Effector memory CD8-positive, alpha-beta T cell (primary cell): ENCODE measurements at places on chromosomes 12 and 14.

DNA sequence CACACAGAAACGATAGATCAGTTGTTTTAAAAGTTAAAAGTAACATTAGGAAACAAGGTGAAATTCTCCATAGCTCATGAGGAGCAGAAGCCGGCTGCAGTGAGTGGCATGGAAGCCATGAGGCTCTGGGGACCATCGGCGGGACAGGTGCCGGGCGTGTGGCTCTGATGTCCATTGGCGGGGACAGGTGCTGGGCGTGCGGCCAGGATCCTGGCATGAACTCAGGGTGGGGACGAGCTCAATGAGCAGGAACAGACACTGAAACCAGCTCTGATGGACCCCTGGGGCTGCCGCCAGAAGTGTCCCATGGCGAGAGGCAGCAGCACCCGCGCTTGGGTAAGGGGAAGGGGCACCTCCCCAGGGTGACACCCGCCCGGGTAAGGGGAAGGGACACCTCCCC, 75.1 kb downstream of the NOC4L start:
- DNase-seq = no peak

DNA sequence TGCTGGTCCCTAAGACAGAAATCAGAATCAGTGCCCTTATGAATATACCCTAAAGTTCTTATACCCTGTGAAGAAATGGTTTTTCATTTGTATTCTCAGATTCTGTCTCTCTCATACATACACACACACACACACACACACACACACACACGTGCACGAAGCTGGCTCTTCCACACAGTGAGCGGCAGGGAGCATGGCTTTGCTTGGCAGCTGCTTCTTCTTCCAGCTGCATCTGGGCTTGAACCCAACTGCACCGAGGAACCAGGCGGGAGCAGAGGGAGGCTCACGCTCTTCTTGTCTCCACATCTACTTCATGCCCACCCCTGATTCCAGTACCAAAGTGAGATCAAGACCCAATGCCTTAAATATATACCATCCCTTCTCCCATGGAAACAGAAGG, 19.4 kb downstream of the GRIN2B start:
- no peak for DNase-seq

GRCh38 chr14:34300882-34301734, 160.9 kb downstream of the SPTSSA start:
- DNase-seq = no peak

GRCh38 chr14:79709573-79709972, 501.7 kb downstream of the DIO2 start:
- DNase-seq = no peak

DNA sequence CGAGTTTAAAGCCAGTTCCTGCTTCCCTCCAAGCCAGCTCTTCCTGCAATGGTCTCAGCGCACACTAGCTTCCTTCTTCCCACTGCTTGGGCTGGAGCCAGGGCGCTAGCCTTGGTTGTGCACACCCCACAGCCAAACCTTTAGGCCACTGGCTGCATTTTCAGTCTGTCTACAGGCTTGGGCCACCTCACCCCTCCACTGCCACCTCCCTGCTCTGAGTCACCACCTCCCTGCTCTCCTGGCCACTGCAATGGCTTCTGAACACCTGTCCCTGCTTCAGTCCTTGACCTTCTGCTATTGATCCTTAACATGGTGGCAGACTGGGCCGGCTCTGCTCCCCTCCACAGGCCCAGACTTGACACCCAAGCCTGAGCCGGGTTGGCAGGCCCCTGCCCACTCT, 151.1 kb downstream of the RBM19 start:
- no peak for DNase-seq

DNA sequence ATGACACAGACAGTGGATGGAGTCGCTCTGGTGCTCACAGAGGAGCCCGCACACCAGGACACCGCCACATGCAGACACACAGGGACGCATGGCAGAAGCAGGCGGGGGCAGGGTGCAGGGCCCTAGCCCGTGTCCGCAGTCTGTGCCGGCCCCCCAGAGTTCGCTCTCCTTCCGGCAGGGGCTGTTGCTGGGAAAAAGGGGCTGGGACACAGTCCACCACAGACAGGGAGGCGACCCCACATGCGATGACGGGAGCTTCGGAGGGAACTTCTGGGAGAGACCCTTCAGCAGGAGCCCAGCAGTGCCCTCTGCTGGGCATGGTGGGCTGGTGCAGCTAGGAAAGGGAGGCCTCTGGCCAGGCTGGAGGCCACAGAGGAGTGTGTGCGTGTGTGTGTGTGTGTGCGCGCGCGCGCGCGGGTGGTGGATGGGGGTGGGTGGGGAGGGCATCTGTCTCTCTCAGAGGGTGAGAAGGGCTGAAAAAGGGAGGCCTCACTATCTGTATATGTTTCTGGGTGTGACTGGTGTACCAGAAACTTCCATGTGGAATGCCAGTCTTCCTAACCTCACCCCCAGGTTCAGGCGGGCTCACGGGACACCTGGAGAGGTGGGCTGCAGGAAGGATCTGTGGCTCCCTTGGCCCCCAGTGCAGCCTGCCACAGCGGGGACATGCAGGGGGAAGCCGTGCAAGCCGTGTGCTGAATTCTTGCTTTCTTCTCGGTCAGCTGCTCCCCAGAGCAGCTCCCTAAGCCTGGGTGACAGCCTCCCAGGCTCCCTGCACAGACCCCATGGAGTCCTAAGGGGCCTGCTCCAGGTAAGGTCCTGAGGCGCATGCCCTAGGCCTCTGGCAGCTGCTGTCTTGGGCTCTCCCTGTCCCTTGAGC, 60.7 kb downstream of the PLEKHG3 start:
- DNase-seq = peak; percentile 61

GRCh38 chr12:116476227-116476822, 82.9 kb upstream of the MAP1LC3B2 start:
- no peak for DNase-seq

GRCh38 chr12:8906266-8907180, 7.8 kb upstream of the PHC1 start:
- no peak for DNase-seq

DNA sequence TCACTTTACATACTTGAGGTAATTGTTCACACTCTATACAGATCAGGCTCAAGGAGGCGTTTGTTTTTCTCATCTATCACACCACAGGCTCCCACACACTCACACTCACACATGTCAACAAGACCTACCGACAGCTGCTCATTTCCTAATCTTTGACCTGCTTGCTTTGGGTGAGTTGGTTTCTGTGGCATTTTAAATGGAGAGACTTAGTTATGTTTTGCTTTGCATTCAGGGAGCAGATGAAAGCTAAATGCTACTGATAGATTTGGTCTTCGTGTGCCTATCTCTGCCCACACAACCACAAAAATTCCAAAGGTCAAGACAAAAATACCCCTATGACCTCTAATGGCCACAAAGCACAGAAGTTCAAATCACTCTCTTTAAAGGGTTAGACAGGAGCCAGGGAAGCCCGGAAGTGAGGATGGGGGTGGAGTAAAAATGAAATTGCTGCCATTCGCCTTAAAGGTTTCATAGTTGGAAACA, 203.5 kb upstream of the G2E3 start:
- DNase-seq = no peak

GRCh38 chr14:68315081-68315480, 477.8 kb downstream of the ZFP36L1 start:
- no peak for DNase-seq

DNA sequence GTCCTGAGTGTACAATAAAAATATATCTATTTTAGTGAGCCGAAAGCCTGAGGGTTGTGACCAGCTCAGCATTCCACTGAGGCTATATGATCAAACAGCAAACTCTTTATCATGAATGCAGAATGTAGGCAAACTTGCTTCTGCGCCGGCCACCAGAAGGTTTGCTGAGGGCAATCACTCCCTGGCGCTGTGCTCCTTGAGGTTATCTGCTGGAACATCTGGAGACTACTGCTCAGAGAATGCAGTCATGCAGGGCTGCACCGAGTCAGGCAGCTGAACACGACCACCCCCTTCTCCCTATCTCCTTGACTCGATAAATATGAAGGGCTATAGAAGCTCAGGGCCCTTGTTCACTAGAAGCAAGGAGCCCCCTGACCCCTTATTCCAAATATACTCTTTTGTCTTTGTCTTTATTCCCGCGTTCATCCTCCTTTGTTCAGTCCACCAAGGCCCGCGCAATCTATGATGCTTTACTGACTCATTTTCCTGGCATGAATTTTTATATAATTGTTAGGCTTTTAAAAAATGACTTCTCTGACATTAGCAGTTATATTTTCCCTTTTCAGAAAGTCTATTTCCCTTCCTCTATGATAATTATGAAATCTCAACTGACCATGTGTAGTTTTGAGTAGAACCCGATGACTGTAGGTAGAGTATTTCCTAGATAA, 1089.3 kb downstream of the SLC16A7 start:
- no peak for DNase-seq

GRCh38 chr14:94890785-94891184, 120.9 kb upstream of the GSC start:
- no peak for DNase-seq

GRCh38 chr14:21072781-21073339, 2.8 kb downstream of the ARHGEF40 start:
- no peak for DNase-seq

DNA sequence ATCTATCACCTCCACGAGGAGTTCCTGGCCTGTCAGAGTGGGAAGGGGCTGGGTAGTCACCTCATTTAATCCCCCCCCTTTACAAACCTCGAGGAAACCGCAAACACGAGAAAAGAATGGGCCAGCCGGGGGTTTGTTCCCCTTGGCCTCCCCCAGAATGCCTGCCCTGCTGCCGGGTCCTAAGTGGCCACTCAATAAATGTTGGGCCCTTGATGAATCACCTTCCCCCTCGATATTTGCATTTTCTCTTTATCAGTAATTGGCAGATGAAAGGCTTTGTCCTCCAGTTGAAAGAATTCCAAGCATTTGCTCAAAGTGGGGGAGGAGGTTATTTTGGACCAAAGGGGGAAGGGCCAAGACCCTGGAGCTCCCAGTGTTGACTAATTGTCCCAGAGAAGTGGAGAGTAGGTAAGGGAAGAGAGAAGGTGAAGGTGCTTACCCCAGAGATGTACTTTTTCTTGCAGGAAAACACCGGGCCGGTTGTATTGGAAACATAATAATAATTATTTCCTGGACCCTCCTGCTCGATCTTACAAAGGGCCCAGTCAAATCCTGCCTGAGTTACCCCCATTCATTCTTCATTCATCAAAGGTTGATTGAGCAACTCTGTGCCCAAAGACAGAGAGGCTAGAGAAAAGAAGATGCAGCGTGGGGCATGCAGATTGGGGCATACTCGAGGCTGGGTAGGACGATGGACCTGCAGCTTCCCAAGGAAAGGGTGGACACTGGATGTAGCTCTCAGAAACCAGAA, 1.9 kb upstream of the KDM2B start:
- DNase-seq = no peak

- DNase-seq = no peak
Observed at GRCh38 chr12:80582431-80582830, 125.0 kb upstream of the MYF6 start.

DNA sequence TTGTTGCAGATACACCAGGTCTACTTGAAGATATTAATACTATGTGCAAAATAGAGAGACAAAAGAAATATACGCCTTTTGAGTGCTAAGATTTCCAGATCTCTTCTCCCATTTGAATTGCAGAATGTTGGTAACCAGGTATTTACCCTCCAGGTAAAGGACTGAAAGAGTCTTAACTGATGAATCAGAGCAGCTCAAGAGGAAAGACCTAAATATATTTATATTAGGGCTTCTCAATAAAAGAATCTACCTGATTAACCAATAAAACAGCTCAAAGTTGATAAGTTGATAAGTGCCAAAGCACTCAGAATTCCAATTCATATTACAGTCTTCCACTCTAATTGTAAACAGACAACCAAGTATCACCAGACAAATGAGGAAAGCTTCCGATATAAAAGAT, 59.2 kb downstream of the ZNF641 start:
- DNase-seq = no peak

- DNase-seq = no peak
Observed at GRCh38 chr14:74910556-74910955, 12.5 kb downstream of the RPS6KL1 start.

DNA sequence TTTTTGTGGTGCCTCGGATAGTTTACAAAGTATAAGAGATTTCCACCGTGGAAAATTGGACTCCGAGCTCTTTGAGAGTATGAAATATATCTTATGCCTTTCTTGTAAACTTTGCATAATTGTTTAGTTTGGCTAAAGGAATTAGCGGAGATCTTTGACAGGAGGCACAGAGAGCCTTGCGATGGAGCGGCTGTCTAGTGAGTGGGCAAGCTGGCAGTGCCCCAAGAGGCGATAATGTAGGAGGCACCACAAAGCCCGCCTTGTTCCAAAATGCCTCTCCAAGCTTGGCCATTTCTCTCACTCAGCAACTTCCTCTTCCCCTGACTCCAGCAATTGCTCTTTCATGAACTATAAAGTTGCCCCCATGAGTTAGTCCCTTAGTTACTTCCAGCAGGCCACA, 270.1 kb upstream of the PRICKLE1 start:
- no peak for DNase-seq

GRCh38 chr12:125983094-125983783, 918.0 kb downstream of the AACS start:
- no peak for DNase-seq

GRCh38 chr14:98280436-98280835, 991.6 kb downstream of the BCL11B start:
- DNase-seq = no peak

- no peak for DNase-seq
Observed at GRCh38 chr12:905261-906031, 44.0 kb downstream of the RAD52 start.

DNA sequence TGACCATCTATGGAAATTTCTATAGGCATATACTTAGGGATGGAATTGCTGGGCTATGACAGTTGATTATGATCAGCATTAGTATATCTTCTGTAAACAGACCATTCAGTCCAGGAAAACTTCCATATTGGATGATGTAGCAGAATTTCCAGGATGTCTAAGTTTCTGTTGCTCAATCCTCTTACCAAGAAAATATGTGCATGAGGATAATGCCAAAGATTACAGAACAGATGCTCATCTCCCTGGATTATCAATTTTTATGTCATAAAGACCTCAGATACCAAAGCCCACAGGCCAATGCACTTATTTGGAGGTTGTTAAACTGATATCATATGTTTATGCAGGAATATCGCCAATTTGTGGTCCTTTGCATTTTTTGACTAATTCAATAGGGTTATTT, 354.4 kb upstream of the FLRT2 start:
- no peak for DNase-seq

- no peak for DNase-seq
Observed at GRCh38 chr14:59727073-59727661, 143.4 kb downstream of the RTN1 start.

- DNase-seq = no peak
Observed at GRCh38 chr12:96472384-96472783, 17.0 kb upstream of the CFAP54 start.

DNA sequence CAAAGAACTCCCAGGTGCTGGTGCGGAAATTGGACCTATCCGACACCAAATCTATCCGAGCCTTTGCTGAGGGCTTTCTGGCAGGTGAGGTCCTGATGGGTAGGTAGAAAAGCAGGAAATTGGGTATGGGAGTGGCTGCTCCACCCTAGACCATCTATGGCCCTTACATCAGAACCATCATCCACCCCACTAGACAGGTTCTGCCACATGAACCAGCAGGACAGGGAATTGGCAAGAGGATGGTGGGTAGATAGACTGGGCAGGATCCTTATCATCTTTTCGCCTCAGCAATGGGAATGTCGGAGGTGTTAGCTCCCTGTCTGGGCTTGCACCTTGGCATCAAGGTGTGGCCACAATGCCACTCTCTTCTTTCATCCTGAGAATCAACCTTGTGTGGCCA, 23.5 kb downstream of the RDH12 start:
- DNase-seq = no peak
